GF-D8 (cell line): ENCODE measurements at places on chromosomes 7 and 10.

DNA sequence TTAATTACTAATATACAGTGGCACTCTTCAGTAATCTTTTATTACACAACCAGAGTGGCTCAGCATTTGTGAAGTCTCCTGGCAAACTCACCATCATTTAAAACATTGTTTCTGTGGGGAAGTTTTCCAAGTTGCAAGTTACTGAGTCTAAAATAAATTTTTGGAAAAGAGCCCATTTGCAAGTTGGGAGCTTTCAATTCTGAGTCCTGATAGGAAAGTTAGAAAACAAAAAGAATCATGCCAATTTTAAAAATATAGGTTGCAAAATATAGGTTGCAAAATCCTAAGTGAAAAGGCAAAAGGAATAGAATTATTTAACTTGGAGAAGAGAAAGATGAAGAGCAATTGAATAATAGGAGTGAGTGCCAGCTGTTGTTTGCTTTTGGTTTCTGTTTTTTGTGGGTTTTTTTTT is 378.8 kb upstream of the C7orf33 start:
- no peak for DNase-seq

- DNase-seq: no peak
Measured at GRCh38 chr7:136142583-136142982, 165.4 kb upstream of the MTPN start.

GRCh38 chr10:15344876-15345285 is 26.2 kb downstream of the FAM171A1 start:
- DNase-seq: peak; percentile 94

GRCh38 chr7:146701166-146701565 is 584.6 kb downstream of the CNTNAP2 start:
- no peak for DNase-seq

DNA sequence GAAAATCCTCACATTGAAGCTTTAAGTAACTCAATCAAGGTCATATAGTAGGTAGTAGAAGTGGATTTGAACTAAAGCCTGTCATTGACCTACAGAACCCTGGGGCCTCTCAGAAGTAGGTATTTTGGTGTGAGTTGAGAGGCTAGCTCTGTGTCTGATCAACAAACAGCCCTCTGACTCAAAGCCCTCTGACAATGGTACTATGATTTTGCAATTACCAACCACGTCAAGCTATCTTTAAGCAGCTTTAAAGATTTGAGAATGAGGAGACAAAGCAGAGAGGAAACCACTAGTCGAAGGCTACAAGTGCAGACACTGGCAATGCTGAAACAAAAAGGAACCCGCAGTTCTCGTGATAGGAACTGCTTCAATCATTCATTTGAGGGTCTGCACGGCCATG is 19.0 kb upstream of the PDE1C start:
- DNase-seq: no peak

- DNase-seq: no peak
Measured at GRCh38 chr10:1449021-1449420, 288.3 kb downstream of the ADARB2 start.

- no peak for DNase-seq
Measured at GRCh38 chr10:7159928-7160327, 250.9 kb downstream of the SFMBT2 start.

DNA sequence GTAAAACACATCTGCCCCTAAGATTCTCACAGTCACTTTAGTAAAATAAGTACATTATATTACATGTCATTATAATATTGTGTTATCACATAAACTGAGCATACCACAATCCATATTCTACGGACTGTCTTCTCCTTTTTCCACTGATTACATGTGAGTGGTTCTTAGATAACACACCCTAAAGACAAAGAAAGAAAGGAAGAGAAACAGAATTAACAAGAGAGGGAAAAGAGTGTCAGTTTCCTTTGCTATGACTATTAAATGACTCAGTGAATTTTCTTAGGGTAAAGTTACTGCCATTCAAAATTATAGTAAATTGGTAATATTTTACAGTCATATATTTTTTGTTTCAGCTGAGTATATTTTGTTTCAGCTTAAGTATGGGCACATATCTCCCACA is 268.3 kb downstream of the TWIST1 start:
- DNase-seq: no peak

DNA sequence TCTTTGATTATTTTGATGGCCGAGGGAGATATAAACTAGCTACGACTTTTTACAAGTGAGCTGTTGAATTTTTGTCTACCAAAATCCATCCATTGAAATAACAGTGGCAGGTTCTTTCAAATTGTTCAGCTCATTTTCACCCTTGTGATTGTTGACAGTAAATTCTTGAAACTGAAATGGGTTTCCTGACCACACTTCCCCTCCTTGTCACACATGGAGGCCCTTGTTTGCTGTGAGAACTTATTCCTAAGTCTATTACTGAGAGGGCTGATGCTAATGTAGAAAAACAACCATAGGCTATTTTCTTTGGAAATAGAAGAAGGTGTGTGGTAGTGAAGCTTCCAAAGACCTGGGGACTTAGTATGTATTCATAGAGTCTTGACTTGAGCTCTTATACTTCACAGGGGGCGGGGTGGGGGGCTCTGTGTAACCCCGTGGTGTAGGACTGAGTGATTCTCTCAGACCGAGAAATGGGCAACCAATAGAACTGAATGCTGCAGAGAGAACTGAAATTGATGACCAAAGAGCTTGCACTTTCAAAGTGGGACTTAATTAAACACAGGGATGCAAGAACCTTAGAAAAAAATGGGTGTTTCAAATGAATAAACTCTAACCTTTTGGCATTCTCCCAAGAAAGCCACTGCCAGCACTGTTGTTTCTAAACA is 718.9 kb downstream of the CCSER2 start:
- DNase-seq: no peak

DNA sequence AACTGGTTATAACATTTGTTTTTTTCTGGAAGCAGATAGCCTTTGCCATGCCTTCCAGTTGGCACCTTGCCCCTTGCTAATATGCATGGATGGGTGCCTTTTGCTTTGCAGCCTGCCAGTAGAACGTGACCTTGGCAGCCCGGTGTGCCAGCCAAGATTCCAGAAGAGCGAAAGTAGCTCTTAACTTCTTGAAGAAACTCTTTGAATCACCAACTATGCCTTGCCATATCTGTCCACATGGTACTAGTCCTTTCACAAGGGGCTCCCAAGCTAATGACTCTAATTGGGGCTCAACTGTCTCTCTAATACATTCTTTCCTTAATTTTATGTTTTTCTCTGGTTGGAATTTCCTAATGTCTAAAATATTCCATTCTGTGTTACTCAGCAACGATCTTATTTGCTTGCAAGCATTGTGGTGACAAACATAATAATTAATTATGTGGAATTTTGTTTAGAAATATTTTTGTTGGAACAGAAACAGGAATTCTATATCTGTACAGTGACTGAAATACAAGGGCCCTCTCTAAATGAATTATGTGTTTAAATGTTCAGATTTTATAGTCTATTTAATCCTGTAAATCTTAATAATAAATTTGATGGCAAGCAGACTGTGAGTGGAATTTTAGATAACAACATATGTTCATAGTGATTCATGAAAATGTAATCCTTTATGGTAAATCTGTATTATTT is 45.8 kb downstream of the HDAC9 start:
- no peak for DNase-seq

GRCh38 chr10:114685456-114685855 is 27.4 kb upstream of the ABLIM1 start:
- DNase-seq: no peak

- no peak for DNase-seq
Measured at GRCh38 chr10:92897916-92898315, 49.6 kb downstream of the EXOC6 start.

DNA sequence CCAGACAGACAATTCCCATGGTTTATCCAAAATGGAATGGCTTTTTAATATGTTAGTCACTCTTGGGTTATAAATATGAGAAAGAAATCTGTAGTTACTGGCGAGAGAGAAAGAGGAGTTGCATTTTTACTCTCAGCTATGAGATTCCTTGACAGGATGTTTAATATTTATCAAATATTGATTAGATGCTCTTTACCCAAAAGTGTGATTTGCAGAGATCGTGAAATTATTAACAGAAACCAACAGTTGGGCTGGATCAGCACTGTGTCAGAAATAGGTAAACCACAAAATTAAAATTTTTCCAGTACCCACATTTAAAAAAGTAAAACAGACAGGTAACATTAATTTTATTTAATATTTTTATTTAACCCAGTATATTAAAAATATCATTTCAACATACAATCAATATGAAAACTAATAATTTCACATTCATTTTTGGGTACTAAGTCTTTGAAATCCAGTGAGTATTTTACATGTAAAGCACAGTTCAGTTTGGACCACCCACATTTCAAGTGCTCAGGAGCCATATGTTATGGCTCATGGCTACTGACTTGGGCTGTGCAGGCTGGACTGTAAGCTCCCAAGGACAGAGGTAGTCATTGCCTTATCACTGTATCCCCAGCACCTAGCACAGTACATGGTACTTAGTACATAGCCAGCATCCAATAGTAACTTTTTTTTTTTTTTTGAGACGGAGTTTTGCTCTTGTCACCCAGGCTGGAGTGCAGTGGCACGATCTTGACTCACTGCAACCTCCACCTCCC is 42.5 kb downstream of the KLHDC10 start:
- no peak for DNase-seq

- DNase-seq: no peak
Measured at GRCh38 chr7:93232673-93233018, 480 bp downstream of the VPS50 start.

- no peak for DNase-seq
Measured at GRCh38 chr7:89771003-89771636, 383.1 kb upstream of the STEAP1 start.

DNA sequence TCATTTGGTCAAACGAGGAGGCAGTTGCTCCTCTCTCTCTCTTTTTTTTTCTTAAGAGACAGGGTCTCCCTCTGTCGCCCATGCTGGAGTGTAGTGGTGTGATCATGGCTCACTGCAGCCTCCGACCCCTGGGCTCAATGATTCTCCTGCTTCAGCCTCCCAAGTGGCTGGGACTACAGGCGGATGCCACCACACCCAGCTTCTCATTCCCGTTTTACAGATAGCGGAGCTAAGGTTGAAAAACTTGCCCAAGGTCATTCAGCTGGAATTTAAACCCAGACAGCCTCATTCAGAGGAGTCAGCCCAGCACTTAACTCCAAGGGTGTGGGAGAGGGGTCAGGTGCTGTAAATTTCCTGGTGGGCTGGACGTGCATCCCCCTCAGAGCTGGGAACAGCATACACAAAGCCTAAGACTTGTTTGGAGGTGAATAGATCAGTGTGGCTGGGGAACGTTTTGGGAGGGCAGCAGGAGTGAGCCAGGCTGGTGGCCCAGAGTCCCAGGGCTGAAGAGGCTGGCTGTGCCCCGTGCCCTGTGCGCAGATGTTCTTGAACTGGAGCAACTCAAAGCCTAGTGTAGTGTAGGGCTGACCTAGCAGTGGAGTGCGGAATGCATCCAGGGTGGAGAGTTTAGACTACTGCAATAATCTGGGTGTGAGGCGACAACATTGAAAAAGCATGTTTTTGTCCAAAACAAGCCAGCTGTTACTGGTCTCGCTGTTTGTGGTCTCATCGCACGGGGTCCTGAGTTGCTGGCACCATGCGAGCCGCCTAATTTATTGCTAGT is 2.3 kb downstream of the HTRA1 start:
- no peak for DNase-seq

DNA sequence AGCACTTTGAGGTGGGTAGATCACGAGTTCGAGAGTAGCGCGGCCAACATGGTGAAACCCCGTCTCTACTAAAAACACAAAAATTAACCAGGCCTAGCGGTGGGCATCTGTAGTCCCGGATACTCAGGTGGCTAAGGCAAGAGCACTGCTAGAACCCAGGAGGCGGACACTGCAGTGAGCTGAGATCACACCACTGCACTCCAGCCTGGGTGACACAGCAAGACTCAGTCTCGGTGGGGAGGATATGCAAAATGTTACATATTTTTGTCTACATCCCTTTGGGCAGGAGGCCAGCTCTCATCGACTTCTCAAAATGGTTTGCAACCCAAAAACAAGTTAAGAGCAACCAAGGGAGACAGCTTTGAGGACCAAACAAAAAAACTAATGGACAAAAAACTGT is 8.2 kb downstream of the ATE1 start:
- no peak for DNase-seq

DNA sequence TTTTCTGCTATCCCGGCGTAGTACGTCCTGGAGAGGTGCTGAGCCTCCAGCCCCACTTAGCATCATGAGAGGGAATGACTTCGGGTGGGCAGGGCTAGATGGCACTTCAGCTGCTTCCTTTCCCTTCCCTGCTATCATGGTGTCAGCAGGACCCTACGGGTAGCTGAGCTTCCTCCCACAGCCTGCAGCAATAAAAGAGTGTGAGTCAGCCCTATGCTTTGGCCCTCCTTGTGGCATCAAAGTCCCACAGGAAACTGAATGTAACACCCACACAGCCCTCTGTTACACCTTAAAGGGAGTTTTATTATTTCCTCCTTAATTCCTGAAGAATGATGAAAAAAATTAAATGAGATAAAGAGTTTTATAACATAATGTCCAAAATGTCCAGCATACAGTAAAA is 458.1 kb downstream of the RPS24 start:
- no peak for DNase-seq

DNA sequence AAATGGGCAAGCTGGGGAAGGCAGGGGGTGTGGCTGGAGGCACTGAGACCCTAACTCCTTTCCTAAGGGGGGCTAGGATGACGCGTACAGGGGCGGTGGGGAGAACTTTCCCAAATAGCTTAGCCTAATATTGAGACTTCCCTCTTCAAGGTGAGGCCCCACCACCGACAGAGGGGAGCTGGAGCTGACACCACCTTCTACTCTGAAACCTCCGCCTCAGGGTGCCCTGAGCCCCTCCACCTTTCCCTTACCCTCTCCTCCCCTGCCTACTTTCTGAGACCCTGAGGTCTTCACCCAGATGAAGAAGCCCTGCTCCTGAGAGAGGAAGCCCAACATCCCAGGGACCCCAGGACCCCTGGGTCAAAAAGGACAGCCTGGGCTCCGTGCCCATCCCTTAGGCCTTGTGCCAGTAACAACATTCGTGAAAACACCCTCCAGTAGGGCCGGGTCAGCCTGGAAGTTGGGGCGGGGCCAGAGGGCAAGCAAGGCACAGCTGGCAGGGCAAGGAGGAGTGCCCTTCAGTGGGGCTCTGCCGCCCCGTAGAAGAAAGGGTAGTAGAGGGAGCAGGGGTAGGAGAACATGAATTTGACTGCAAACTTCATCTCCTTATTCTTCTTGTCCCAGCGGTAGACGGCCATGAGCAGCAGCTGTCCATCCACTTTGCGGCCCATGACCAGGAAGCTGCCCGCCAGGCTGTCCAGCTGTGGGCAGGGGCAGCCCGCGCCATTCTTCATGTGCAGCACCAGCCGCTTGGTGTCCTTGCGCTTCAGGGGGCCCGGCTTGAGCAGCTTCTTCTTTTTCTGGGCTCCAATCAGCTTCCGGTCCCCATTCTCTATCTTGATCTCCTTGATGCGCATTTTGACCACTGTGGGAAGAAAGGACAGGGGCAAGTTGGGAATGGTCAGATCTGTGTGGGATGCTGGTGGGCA is 4.5 kb downstream of the SFRP5 start:
- no peak for DNase-seq

DNA sequence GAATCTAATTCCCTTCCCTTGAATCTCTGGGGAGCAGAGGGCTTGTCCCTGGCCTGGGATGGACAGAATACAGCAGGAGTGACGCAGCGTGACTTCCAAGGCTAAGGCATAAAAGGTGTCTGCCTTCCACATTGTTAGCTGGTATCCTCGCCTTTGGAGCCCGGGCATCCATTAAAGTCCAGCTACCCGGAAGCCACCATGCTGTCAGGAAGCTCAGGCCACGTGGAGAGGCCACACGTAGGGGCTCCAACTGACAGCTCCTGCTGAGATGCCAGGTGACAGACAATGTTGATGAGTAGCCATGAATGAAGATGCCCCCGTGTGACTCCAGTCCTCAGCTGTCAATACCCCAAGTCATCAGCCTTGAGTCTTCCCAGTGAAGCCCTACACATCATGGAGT is 99.9 kb downstream of the OAT start:
- no peak for DNase-seq
